ENCODE measurements at places on chromosomes 11 and 22. TPM values are rescaled to one million over a fixed set of nuclear protein-coding genes. Genes with fewer than 3 reads are reported as not detected.

DDTL gene
- 2.2 TPM for total RNA-seq

APIP gene
- total RNA-seq: 33.0 TPM

THY1 gene
- 34.5 TPM for total RNA-seq

C11orf58 gene
- 188 TPM for total RNA-seq

KRTAP5-9 gene
- not detected for total RNA-seq

CFAP300 gene
- 1.4 TPM for total RNA-seq

BATF2 gene
- total RNA-seq: 1.6 TPM

FEN1 gene
- 7.1 TPM for total RNA-seq

RIMBP3B gene
- total RNA-seq: not detected

CARD16 gene
- total RNA-seq: 3.6 TPM

RBM4 gene
- 114 TPM for total RNA-seq
